Kidney capillary endothelial cell (primary cell): ENCODE measurements at places on chromosomes 12 and 14.
A peak's percentile ranks its signal among the peaks of the same experiment; 100 is the strongest.

DNA sequence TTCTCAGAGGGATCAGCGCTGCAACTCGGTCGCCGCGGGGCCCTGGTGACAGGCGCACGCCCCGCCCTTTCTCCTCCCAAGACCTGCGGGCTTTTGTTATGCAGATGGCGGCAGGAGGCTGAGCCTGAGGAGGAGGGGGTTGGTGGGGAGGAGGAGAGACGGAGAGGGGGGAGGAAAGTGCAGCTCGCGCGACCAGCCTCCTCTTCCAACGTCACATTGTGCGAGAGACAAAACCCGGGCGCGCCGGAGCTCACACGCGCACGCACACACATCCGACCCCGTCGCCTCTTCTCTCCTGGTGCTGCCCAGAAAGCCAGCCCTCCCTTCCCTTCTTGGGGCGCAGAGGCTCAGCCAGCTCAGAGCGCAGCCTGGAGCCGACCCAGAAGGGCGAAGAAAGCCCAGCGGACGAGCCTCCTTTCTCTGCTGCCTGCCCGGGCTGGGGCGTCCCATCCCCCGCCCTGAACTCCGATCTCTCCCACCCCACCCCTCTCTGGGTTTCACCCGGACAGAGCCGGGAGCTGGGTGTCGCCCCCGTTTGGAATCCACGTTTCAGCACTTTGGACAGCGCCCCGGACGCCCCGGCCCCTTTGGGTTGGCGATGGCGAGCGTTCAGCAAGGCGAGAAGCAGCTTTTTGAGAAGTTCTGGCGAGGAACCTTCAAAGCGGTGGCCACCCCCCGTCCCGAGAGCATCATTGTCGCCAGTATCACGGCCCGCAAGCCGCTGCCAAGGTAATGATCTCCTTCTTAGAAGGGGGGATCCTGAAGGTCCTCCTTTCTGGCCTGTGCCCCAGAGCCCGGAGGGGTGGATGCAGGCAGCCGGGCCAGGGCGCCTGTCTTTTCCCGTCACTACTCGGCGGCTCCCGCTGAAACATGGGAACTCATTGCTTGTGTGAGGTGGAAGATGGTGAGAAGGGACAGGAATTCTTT is at the start of gene SRRM4:
Gene SRRM4 (plus strand): TSS at position 257 of the 927 bp plus-strand sequence. CDS start 342 bp downstream, at position 599.
- no peak for DNase-seq

DNA sequence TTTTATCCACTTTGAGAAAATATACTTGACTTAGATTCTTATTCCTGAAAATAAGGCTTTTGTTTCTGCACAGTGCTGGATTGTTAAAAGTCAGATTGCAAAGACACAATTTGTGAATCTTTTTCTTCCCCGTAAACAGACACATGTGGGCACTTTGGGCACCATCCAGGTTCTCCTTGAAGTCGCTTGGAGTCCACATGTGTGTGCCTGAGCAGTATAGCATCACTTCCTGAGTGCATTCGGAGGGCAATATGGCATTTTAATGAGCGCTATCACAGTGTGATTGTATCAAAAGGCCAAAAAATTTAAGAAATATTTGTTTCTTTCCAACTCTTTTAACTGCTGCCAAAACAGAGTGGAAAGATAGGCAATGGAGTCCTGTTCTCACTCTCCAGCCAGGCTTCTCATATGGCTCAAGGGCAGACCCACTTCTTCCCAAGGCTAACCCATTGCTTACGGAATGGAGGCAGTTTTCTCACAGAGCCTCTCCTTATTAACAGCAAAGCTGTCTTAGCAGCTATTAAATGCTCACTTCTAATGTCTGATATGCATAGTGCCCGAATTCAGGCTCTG is 397.1 kb downstream of the EGLN3 start:
- DNase-seq = no peak

- no peak for DNase-seq
Measured at GRCh38 chr12:8687846-8688601, 9.8 kb upstream of the RIMKLB start.

- DNase-seq = peak; percentile 14
Measured at GRCh38 chr12:82517027-82517426, 158.7 kb downstream of the METTL25 start.

DNA sequence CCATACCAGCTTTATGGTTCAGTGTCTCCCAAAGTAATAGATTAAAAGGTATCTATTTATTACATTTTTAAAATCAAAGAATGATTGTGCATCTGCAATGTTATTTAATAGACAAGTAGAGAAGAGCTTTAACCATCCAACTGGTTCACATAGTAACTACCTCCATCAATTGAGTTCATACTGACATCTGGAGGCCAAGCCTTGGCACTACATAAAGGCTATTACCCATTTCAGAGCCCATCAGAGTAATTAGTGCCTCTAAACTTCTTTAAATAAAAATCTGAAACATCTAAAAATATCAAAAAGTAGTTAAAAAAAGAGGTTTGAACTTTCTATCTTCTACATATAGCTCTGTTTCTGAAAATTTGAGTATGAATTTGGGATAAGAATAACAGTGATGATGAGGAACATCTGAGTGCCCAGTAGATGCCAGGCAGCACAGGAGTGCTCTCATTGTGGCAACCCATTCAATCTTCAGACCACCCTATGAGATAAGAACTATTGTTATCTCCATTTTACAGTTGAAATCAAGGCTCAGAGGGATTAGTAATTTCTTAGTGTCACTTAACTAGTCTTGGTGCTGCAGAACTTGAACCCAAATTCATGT is 132.9 kb upstream of the DAAM1 start:
- peak; percentile 54 for DNase-seq

- no peak for DNase-seq
Measured at GRCh38 chr12:52367876-52368275, 595 bp upstream of the KRT85 start.

DNA sequence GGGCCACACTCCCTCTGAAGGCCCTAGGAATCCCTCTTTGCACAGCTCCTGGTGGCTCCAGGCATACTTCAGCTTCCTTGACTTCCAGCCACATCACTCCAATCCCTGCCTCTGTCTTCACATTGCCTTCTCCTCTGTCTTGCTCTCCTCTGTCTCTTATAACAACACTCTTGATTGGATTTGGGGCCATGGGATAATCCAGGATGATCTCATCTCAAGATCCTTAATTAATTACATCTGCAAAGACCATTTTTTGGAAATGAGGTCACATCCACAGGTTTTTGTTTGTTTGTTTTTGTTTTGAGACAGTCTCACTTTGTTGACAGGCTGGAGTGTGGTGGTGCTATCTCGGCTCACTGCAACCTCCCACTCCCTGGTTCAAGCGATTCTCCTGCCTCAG is 88.7 kb downstream of the TMTC1 start:
- no peak for DNase-seq

DNA sequence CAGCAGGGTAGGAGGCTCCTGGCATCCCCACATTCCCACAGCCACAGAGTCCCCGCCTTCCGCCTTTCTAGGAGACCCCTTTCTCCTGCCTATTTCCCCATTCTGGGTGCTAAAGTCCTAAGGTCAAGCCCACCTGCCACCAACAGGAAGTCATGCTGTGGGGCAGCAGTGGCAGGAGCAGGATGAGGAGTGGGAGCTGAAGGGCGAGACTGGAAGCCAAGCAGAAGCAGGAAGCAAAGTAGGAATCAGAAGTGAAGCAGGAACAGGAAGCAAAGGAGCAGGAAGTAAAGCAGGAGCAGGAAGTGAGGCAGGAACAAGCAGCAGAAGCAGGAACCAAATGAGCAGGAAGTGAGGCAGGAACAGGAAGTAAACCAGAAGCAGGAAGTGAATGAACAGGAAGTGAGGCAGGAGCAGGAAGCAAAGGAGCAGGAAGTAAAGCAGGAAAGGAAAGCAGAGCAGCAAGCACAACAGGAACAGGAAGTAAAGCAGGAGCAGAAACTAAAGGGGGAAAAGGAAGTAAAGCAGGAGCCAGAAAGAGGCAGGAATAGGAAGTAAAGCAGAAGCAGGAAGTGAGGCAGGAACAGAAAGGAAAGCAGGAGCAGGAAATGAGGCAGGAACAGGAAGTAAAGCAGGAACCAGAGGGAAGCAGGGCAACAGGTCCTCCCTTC is 38.3 kb upstream of the RIMBP2 start:
- DNase-seq = no peak

DNA sequence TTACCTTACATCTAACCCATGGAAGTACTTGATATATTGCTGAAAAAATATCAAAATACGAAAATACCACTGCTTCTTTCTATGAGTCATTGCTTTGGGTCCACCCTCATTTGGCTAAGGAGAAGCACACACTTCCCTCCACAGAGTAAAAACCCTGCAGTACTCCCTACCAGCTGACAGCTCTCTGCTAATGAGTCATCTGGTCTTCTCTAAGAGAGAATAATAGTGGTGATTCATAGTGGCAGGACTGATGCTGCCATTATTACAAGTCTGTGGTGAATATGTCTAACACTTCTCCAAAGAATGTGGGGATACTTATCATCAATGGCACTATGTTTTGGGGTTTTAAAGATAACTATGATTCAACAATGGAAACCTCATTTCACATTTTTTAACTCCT is 90.7 kb downstream of the PPFIA2 start:
- DNase-seq = peak; percentile 51

DNA sequence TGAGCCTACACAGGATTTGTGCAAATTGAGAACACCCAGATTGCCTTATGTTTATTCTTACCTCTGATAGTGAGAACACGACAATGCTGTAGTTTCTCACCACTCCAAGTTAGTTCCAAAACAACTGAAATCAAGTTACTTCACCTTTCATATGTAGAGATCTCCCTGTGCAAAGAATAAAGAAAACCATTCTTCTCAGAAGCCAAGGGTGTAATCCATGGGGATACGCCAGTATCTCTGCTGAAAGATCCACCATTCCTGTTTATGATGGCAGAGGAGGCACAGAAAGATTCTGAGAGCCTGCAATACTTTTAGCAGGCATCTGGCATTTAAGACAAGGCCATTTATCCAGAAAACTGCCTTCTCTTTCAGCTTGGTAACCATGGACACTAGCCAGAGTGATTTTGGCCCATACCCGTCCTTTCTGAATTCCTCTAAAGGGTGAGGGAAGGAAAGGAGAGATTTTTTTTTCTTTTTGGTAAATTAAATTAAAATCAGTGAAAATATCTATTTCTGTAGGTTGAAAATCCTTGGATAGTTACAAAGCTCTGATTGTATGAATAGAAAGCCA is 355.4 kb upstream of the FAR2 start:
- DNase-seq = no peak

GRCh38 chr14:89325959-89326358 is 91.1 kb downstream of the FOXN3 start:
- DNase-seq = no peak

DNA sequence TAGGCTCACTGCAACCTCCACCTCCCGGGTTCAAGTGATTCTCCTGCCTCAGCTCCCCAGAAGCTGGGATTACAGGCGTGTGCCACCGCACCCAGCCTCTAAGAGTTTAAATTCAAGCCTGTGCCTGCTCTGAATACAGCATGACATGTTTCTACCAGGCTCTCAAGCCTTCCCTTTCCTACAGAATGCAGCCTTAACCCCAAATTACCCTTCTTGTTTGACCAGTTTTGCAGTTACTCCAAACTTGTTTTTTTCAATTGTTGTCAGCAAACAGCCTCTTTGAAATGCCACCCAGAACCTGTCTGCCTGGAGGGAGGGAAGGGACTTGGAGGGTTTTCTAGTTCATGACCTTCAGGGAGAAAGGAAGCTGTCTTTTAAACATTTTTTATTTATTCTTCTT is 15.4 kb downstream of the GLTP start:
- DNase-seq = no peak

- DNase-seq = no peak
Measured at GRCh38 chr14:104348741-104349140, 210.4 kb downstream of the KIF26A start.
